ENCODE measurements at places on chromosomes 4 and X. TPM values are rescaled to one million over a fixed set of nuclear protein-coding genes. Genes with fewer than 3 reads are reported as not detected.

The SMPX gene
- 2.1 TPM for total RNA-seq

The MAP7D2 gene
- total RNA-seq: 1.4 TPM

The ARHGAP6 gene
- total RNA-seq: 5.6 TPM

The TCP11X2 gene
- total RNA-seq: not detected
